ENCODE measurements at places on chromosomes 13 and 19.
A peak's percentile ranks its signal among the peaks of the same experiment; 100 is the strongest.

DNA sequence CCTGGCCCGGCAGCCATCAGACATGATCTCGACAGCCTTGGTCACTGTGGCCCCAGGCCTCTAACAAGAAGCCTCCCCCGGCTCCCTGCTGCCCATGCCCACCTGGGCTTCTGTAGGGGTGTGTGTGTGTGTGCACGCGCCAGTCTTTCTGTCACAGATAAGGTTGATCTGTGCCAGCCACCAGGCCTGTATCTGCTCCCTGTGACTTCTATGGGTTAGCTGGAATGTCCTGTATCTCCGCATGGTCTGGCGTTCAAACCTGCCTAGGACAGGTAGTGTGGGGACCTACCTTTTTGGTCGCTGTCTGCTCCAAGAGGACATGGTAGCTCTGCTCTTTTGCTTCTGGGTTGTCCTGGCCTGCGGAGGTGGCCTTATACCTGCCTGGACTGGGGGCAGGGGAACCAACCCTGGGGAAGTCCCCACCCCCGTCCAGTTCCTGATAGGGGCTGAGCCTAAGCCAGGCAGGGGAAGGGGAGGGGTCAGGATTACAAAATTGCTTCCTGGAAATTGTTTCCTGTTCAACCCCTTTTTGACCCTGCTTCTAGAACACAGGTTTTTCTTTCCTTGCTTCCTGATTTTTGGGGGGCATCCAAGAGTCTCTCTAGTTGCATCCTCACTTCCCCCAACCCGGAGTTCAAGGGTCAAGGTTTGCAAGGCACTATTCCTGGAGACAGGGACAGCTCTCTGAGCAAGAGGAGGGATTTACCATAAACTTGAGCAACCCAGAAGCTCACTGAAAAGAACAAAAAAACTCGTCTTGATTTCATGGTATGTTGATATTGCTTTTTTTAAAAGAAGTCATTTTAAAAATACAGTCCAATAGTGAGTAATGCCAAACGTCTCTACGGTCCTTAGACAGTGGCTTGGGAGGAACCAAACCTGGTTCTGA, at the start of gene LRG1:
Gene LRG1 (minus strand): TSS at position 344 of the 889 bp plus-strand sequence. CDS start 23 bp downstream, at position 321.
- DNase-seq, result peak; percentile 66

- DNase-seq, result no peak
Observed at GRCh38 chr19:18306888-18307260, 16.0 kb downstream of the LSM4 start.

DNA sequence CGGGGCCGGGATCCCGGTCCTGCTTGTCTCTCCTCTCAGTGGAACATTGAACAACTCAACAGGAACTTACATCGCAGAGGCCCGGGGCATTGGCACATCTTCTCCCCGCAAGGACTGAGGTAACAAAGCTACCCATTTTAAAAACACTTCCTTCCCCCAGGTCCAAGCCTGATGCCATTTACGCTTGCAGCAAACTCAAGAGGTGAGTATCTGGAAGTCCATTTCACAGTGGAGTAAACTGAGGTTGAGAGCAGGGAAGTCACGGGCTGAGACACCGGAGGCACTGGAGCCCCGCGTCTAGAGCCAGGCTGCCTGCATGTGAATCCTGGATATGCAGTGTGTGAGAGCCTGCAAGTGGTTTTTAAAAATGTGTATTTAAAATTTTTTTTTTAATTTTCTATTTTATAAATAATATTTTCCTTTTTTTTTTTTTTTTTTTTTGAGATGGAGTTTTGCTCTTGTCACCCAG, 492 bp upstream of the PGLYRP1 start:
- DNase-seq, result no peak

DNA sequence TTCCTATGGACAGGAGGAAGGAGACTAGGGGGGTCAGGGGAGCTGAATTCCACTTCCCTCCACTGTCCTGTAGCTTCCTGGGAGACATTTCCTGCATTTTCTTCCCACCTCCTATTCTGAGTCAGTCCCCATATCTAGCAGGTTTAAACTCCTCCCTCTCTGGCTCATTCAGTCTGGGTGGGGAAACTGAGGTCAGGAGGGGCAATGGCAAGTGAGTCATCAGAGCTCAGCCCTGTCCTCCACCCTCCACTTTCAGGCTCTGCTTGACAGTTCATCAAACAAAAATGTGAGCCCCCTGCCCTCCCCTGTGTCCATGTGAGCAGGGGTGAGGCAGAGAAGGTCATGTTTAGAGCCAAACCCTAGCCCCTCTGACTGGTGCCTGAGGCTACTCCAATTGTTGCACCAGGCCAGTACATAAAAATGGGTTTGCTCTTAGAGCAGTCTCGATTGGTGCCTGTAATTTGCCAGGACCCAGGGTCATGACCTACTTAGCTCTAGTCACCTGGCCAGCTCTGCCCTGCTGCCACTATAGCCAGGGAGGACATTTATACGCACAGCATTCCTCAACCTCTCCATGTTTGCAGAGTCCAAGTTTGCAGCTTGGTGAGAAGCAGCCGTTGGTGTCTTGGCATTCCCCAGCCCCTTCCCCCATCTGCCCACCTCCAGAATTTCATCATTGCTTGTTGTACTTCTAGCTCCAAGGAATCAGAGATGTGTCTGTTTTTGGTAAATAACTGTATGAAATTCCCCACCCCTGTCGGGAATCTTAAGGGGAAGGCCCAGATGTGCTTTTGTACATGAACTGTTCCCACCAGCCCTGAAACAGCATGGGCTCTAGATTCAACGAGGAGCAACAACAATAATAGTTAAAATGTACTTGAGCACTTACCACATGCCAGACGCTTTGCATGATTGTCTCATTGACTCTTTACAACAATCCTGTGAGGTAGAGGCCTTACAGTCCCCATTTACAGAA, 20.7 kb downstream of the SAMD4B start:
- no peak for DNase-seq

All from liver (tissue), 10 donors.